Tibial nerve (tissue), 4 donors: ENCODE measurements at places on chromosomes 3 and 15. TPM values are rescaled to one million over a fixed set of nuclear protein-coding genes. Genes with fewer than 3 reads are reported as not detected.

DNA sequence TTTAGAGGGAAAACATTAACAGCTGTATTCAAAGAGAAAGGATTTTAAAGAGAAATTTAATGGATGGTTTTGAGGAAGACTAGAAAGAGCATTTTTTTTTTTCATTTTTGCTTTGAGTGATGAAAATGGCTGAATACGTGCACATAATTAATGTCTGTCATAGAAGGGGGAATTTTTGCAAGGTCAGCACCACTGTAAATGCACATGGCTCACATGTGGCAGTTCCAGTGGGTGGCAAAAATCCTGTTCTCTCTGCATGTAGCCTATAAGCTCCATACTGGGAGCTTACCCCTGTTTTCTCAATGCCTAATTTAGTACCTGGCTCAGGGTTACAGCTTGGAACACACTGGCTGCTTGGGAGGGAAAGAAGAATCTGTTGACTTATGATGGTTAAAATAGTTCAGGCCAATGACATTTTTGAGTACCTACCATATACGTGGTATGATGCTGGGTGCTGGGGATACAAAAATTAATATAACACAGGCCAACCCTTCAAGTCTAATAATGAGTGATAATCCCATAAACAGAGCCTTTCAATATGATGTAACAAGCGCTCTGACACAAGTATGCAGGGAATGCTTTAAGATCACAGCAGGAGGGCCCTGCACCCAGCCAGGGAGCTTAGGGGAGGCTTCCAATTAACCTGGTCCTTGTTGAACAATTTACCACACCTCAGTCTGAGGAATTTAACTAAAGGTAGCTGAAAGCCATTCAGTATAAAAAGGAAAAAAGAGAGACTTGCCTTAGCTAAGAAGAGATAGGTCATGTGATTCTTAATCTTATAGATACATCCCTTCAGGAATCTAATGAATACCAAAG lies 33.0 kb downstream of the HSPBAP1 start:
- no peak for DNase-seq

DNA sequence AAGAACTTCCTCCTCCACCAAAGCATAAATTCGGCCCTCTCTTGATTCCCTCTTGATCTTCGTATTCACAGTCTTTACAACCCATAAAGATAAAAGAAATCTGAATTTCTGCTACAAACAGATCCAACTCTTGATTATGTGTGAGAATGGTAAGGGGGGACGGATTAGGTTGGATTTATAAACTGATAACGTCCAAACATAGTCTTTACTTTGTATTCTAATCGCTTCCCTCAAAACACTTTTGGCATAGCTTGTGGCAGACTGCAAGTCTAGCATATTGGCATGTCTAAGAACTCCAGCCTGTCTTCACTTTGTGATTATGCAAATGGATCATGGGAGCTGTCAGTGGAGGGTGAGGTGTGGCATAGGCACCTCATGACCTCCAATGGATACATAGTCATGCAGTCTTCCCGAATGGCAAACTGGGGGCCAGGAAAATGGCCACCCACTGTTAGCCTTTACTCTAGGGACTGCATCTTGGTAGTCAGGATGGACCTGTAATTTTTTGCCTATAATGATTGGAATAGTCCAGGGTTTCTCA lies 24.3 kb upstream of the GPR171 start:
- no peak for DNase-seq

DNA sequence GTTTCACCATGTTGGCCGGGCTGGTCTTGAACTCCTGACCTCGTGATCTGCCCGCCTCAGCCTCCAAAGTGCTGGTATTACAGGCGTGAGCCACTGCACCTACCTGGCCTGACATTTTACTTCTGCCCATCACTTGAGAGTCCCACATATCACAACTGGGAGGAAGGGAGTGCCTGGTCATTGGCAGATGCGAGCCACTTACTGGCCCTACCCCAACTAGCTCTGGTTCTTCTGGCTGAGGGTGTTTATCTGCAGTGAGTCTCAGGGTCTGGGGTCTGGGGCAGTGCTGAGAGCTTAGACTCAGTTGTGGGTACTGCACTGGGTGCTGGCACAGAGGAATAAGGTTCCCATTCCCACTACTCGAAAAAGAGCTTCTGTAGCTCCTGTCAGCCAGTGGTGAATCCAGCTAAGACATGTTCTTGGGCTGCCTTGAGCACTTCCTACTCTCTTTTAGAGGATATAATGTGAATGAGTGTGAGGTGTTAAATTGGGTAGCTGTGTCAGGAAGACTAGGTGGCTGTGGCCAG lies 30.2 kb downstream of the DAG1 start:
- DNase-seq, result no peak

DNA sequence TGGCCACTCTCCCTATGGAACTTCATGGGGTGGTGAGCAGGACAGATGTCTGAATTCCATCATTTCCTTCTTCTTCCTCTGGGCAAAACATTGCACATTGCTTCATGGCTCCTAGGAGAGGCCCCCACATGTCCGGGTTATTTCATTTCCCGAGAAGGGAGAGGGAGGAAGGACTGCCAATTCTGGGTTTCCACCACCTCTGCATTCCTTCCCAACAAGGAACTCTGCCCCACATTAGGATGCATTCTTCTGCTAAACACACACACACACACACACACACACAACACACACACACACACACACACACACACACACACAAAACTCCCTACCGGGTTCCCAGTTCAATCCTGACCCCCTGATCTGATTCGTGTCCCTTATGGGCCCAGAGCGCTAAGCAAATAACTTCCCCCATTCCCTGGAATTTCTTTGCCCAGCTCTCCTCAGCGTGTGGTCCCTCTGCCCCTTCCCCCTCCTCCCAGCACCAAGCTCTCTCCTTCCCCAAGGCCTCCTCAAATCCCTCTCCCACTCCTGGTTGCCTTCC lies 1.9 kb downstream of the RHO start:
- no peak for DNase-seq

- no peak for DNase-seq
These were observed 49.8 kb upstream of the SYN2 start for GRCh38 chr3:11954312-11954934.

DNA sequence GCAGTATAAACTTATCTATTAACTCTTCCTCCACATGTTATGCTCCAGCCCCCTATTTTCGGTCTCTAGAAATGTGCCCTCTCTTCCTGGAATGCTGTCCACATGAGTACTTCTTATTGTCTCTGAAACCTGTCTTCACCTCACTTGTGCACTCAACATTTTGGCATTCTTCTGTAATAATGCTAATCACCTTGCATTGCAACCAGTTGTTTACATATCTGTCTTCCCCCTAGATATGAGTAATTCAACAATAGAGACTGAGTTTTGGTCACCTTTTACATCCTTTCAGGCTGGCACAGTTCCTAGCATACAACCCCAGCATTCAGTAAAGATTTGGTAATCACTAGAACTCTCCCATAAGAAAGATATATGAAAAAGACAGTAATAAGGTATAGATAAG lies 17.2 kb downstream of the CCDC80 start:
- DNase-seq, result no peak

DNA sequence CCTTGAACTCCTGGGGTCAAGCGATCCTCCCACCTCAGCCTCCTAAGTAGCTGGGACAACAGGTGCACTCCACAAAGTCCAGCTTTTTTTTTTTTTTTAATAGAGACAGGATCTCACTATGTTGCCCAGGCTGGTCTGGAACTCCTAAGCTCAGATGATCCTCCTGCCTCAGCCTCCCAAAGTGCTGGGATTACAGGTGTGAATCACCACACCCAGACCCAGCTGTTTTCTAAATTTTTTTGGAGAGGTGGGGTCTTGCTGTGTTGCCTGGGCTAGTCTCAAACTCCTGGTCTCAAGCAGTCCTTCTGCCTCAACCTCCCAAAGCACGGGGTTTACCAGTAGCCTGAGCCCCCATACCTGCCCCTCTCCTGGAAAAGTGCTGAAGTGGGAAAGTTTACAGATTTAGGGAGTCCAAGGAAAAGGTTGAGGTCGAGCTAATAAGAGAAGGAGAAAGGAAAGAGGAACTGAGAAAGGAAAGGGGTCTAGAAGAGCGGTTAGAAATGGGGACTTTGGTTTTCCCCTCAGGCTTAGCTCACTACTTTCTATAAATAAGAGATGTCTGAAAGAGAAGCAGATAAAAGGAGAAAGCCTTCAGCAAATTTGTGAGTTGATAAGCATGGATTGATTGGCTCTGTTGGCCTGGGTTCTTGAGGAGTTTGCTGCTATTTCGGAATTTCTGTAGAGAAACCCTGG lies 23.6 kb downstream of the UBE2E1 start:
- no peak for DNase-seq

GRCh38 chr3:28290863-28291300 lies 49.5 kb downstream of the CMC1 start:
- DNase-seq, result no peak

DNA sequence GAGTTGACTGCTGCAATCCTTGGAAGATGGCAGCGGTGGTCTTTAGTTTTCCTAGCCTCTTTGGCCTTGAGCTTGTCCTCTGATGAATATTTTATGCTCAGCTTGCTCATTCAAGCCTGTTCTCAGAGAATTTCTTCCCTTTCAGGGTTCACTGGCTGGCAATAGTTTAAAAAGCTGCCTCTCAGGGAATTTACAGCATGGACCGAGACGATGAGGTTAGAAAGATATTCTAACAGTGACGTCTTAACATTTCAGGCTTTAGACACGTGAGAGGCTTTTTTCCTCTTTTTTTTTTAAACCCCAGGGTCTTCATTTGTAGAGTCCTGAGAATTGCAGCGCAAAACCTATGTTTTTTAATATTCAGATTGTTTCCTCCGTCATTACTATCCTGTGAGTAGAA lies 120.3 kb upstream of the CLSTN2 start:
- DNase-seq, result no peak

GRCh38 chr3:157148196-157148889 lies 11.6 kb downstream of the CCNL1 start:
- no peak for DNase-seq

DNA sequence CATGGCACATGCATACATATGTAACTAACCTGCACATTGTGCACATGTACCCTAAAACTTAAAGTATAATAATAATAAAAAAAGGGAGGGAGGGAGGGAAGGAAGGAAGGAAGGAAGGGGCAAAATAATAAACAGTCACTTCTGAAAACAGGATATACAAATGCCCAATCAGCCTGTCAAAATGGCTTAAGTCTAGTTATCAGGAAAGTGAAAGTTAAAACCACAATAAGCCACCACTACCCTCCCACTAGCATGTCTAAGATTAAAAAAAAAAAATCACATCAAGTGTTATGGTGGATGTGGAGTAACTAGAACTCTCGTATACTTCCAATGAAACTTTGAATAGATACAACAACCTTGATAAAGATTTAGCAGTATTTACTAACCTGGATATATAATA lies 145.6 kb upstream of the GMNC start:
- no peak for DNase-seq

GRCh38 chr3:102353805-102354204 lies 81.0 kb upstream of the ZPLD1 start:
- no peak for DNase-seq

- DNase-seq, result no peak
These were observed 16.1 kb downstream of the FGF7 start for GRCh38 chr15:49438962-49439631.

GRCh38 chr3:183313764-183314163 lies 60.7 kb downstream of the B3GNT5 start:
- DNase-seq, result no peak

- DNase-seq, result no peak
These were observed 34.8 kb upstream of the PAK6 start for GRCh38 chr15:40204100-40204499.

DNA sequence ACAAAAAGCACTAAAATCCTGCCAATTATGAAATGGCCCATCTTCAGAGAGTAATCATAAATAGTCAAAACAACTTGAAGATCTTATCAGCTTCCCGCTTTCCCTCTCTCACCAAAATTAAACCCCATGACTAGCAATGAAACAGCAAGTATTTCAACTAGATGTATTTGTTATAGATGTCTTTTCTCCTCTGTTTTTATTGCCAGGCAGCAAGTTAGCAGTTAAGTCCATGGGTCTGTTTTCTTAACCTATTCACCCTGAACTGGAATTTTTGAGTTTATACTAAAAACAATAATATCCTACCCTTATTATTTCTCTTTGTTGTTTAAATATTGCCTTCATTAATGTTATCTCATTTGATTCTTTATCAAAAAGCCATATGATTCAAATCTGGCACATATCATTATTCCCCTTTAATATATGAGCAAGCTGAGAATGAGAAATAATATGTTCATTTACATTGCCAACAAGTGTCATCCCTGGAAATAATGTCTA lies 23.3 kb downstream of the AQP9 start:
- no peak for DNase-seq

GRCh38 chr3:13495921-13496723 lies 16.0 kb downstream of the HDAC11 start:
- peak; percentile 89 for DNase-seq

DNA sequence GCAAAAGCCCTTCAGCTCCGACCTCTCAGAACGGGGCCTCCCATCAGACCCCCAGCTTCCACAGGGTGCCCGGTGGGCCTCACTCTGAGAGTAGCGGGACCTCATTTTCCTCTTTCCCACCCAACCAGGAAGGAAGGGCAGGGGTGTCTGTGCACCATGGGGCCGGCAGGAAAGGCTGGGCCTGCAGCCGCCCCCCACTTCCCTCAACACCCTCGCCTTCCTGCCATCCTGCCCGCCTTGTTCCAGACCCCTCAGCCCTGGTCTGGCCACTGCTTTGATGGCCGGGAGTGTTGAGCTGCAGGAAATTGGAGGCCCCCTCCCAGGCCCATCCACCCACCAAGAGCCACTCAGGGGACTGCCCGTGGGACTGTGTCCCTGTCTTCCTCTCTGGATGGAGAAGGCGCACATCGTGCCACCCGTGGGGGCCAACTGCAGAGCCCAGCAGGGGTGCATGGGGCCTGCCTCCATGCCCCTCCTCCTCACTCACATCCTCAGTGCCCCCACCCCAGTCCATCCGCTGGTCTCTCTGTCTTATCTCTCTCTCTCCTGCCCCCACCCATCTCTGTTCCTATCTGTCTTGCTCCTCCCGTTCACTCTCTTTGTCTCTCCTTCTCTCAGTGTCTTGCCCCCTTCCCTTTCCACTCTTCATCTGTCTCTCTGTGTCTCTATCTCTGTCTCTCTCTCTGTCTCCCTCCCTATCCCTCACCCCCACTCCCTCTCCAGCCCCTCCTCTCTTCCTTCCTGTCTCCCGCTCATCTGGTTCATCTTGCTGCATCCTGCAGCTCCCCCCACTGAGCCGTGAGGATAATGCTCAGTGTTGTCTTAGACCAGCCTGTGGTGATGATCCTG lies 1.8 kb upstream of the PLXND1 start:
- DNase-seq, result no peak

The PLA2G4D gene
- total RNA-seq, result not detected

The TMEM42 gene
- total RNA-seq, result 38.5 TPM

The NRROS gene
- total RNA-seq, result 16.4 TPM
